Activated T-cell treated with anti-CD3 and anti-CD28 coated beads for 4 hours (primary cell): ENCODE measurements at places on chromosomes 13 and 19.

DNA sequence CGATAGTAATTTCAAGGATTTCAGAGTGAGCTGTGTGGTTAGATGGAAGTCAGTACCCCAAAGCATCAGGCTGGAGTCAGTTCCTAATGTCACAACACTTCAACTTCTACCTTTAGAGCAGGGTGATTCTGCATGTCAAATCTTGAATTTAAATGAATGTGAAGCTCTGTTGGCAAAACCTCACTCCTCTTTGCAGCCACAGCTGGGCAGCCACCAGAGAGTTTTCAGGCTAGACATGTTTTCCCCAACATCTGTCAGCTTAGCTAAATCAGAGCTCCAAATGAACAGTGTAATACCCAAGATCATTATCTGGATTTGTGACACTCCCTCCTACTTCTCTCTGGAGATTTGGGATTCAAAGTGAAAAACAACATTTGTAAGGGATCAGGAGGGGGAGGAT lies 33.7 kb upstream of the OLFM4 start:
- DNase-seq = no peak

GRCh38 chr13:100519626-100520025 lies 69.0 kb downstream of the GGACT start:
- DNase-seq = no peak

GRCh38 chr13:30440910-30441703 lies 18.8 kb downstream of the UBE2L5 start:
- DNase-seq = no peak

GRCh38 chr13:23456437-23457210 lies 23.1 kb upstream of the SACS start:
- no peak for DNase-seq

DNA sequence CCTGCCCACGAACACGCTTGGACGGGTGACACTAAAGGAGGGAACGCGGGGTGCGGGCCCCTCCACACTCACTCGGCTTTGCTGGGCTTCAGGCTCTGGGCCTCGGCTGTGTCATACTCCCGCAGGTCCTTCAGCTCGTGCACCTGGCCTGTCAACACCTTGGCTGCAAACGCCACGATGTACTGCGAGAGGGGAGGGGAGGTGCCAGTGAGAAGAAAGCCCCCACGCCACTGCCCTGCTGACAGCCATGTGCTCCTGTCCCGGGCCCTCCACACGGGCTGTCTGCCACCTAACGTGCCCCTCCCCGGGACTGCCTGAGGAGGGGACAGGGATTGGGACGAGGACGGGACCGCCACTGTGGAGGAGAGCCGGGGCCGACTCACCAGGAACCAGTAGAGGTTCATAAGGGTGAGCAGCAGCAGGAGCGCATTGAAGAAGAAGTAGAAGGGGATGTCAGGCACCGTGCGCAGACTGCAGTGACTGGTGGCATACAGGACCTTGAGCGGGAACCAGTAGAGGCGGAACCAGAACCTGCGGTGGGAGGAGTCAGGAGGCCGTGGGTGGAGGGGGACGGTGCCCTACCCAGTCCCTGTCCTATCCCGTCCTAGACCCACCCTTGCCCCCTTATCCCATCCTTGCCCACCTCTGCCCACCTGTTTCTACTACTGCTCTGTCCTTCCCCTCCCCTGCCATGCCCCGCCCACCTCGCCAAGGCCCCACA lies 16.9 kb downstream of the CERS1 start:
- no peak for DNase-seq

DNA sequence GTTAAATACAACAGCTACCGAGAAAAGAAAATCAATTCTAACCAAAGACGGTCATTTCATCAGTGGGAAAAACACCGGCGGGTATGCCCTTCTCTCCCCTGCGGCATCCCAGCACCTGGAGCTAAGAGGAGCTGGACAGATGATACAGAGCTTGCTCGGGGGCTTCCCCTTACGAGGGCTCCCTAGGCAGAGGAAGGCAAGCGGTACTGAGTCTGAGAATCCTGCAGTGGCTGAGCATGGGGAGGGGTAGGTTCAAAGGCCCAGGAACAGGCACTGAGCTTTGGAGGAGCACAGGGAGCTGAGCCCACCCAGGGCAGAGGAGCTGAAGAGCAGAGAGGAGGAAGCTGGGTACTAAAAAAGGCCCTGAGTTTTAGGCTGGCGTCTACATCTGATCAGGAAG lies 12.7 kb downstream of the STK24 start:
- DNase-seq = no peak

DNA sequence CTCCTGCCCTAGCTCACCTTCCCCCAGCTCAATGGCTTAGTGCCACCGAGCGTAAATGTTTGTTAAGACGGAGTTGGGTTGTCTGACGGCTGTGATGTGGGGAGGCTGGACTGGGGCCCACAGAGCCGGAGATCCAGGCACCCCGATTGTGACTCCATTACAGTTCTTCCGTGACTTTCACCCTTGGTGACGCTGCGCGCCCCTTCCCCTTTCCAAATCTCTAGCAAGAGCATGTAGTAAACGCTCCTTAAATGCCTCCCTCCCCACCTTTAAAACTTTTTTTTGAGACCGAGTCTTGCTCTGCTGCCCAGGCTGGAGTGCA lies 829 bp downstream of the REEP6 start:
- no peak for DNase-seq

GRCh38 chr19:49565261-49565660 lies 15.1 kb downstream of the NOSIP start:
- no peak for DNase-seq

DNA sequence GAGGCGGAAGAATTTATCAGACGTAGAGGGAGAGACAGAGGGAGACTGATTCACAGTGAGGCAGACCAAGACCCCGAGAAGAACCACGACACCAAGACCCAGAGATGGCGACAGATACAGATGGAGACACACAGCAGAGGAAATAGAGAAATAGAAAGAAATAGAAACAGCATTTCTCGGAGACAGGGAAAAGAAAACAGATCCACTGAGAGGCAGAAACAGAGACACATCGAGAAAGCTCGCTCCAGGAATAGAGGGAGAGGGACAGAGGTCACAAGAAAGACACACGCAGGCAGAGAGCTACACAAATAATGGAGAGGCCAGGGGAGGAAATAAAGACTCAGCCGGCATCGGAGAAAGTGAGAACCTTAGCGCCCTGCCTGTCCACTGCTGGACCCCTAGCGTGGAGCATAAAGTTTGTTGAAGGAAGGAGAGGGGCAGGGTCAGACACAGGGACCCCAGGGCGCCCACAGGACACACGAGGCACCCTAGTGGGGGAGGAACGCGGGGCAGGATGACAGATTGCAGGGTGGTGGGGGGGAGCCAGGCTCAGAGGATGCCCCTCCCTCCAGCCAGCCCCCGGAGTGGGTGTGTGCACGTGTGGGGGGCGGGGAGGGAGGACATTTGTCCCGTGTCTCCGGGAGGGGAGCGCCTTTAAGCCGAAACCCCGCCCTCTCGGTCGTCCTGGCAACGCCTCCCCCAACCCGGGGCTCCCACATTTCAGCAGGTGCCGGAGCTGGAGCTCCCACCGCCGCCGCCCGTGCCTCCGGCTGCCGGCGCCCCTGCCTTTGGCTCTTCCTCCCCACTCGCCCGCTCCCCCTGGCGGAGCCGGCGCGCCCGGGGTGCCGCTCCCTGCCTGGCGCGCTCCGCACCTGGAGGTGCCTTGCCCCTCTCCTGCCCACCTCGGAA lies at the start of gene PRKCG:
Gene PRKCG, plus strand, starts transcription at position 716 of the 909 bp plus-strand sequence. CDS start 298 bp downstream, outside the sequence.
- peak; percentile 41 for DNase-seq

GRCh38 chr13:108777421-108778420 lies 148.3 kb downstream of the MYO16 start:
- no peak for DNase-seq

- no peak for DNase-seq
Measured at GRCh38 chr13:42396501-42396900, 124.5 kb downstream of the AKAP11 start.

DNA sequence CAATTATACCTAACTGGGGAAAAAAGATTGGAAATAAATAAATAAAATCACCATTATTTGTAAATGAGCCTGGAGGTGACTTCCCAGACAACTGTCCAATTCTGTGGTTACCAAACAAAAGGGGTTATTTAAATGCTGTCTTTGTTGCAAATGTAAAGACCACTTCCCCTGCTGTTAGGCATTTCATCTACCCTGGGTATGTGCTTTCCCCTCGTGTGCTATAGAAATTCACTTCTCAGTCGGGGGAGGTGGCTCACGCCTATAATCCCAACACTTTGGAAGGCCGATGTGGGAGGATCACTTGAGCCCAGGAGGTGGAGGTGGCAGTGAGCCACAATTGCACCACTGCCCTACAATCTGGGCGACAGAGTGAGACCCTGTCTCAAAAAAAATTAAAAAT lies 101.9 kb upstream of the AKAP11 start:
- DNase-seq = no peak

- no peak for DNase-seq
Measured at GRCh38 chr19:40673397-40673796, 17.1 kb downstream of the NUMBL start.

DNA sequence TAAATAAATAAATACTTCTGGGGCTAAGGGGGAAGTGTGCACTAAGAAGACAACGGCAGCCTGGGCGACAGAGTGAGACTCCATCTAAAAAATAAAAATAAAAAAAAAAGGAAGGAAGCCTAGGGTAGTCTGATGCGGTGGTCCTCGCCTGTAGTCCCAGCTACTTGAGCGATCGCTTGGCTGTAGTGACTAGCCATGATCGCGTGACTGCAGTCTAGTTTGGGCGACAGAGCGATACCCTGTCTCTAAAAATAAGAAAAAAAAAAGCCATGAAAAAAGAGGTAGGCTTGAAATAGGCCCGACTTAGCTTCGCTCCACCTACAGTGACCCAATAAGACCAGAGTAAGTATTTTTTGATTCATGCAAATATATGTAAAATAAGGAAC lies 661 bp upstream of the BABAM1 start:
- no peak for DNase-seq

DNA sequence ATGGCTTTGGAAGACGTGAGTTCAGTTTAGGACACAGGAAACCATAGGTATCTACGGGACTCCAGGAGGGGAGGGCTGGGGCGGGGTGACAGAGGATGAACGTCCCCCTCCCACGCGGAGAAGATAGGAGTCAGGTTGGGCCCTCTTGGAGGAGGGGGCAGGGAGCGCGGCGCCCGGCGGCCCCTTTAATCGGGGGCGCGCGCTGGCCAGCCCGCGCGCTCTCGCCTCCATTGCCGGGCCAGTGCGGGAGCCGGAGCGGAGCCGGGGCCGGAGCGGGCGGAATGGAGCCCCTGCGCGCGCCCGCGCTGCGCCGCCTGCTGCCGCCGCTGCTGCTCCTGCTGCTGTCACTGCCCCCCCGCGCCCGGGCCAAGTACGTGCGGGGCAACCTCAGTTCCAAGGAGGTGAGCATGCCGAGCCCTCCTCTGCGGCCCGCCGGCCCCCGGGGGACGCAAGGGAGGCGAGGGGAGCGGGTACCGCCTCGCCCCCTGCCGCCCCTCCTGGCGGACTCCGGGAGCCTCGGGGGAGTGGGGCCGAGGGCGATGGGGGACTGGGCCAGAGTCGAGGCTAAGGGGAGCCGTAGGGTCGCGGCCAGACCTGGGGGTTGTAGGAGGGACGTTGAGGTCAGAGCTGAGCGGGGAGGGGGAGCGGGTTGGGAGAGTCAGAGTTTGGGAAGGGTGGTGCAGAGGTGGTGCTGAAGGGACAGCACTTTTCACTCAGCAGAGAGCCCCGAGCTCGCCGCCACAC lies at the start of gene TMEM145:
Gene TMEM145, plus strand, starts transcription at position 214 of the 744 bp plus-strand sequence. Its CDS starts 68 bp downstream, at position 282.
- no peak for DNase-seq

GRCh38 chr13:111267205-111267604 lies 53.2 kb upstream of the TEX29 start:
- DNase-seq = no peak

GRCh38 chr19:33124207-33125098 lies 7.5 kb upstream of the WDR88 start:
- no peak for DNase-seq

DNA sequence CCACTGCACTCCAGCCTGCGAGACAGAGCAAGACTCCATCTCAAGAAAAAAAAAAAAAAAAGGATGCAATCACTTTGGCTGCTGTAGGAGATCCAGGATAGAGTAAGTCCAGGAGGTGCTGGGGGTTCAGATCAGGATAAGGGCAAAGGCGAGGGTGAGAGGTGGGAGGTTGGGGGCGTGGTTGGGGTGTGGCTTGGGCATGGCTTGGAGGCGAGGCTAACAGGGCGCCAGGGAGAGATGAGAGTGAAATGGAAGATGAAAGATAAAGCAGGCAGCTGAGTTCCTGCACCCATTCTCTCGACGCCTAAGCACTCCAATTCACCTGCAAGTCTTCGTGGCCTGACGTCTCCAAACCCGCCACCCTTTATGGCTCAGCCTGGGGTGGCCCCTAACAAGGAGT lies 25.0 kb upstream of the ZNRF4 start:
- no peak for DNase-seq

DNA sequence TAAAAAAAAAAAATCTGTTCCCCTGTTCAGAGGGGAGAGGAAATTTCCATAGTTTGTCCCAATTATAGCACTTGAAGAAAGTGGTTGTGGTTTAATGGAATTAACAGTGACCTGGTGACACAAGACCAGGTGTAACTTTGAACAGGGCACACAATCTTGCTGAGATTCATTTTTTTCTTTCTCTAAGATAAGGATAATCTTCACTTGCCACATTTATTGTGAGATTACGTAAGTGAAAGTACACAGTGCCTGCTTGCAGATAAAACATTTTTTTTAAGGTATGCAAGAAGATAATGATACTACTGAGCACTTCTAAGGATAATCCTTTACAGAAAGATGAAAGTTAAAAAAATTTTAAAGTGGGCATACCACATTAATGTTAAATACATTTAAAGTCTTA lies 448.1 kb downstream of the DIAPH3 start:
- DNase-seq = no peak

GRCh38 chr13:50340551-50341287 lies 325.5 kb downstream of the KCNRG start:
- DNase-seq = no peak

DNA sequence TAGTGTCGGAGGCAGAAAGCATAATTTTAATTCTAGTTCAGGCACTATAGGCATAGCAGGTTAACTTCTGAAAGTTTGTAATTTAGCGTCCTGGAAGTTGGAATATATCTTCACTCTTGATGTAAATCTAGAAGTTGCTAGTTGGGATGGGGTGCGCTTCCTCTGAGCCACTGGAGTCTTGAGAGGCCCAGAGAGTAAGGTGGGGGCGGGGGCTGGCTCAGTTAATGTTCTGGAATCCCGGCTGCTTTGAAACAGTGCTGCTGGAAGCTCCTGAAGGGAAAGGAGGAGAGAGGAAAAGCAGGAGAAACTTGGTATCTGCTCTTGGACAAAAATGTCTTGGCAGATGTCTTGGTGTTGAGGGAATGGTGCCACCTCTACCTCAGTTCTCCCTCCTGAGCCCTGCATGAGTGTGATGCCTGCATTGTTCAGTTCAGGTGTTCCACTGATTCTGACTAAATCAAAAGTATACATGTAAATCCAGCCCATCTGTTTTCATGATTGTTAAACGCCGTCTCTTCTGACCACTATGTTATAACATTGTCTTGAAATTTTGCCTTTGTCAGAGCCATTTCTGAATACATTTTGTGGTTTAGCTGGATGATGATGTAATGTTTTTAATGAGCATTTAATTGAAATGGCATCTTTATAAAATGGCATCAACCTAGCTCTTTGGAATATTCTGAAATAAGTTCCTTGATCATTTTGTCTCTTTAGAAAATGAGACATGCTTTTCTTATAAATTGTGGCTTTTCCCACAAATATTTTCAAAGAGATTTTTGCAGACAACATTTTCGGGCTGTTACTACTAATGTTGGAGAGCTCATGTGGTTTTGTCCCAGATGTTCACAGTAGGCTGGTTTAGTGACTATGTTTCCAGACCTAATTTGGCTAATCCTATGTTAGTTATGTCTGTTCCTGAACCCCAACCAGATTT lies 202.7 kb downstream of the SHISA2 start:
- no peak for DNase-seq
